Activated B cell treated with CpG ODN at 0.5 μM for 24 hours (primary cell): ENCODE measurements at places on chromosomes 16 and 17. TPM values are rescaled to one million over a fixed set of nuclear protein-coding genes. Genes with fewer than 3 reads are reported as not detected.

GRCh38 chr16:85948138-85948509, 49.2 kb downstream of the IRF8 start:
- H3K27me3 ChIP-seq: no peaks in the 10 kb centered on the region
- no peak for DNase-seq
- peaks cover 87% of the 10 kb centered on the region for H3K4me1 ChIP-seq
- H3K27ac ChIP-seq: peak overlapping the region; percentile 93

DNA sequence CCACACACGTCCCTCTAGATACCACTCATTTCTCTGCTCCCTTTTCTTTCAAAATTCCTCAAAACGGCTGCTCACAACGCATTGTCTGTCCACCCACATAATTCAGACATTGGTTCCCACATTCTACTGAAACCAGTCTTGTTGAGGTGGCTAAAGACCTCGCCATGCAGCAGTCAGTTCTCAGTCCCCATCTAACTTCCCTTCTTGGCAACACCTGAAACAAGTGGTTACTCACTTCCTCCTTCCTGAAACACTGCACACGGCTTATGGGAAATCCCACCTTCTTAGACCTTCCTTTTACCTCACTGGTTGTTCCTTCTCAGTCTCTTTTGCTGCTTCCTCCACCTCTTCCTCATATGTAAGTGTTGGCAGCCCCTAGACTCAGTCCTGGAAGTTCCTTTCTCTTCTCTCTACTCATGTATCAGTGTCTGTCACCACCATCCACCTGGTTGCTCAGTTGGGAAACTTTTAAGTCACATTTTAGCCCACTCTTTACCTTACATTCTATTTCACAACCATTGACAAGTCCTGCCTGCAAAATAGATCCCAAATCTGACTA, 277.1 kb downstream of the CEP112 start:
- peak overlapping the region; percentile 42 for H3K27ac ChIP-seq
- DNase-seq: no peak
- H3K27me3 ChIP-seq: no peaks in the 10 kb centered on the region
- peaks cover 2% of the 10 kb centered on the region for H3K36me3 ChIP-seq

DNA sequence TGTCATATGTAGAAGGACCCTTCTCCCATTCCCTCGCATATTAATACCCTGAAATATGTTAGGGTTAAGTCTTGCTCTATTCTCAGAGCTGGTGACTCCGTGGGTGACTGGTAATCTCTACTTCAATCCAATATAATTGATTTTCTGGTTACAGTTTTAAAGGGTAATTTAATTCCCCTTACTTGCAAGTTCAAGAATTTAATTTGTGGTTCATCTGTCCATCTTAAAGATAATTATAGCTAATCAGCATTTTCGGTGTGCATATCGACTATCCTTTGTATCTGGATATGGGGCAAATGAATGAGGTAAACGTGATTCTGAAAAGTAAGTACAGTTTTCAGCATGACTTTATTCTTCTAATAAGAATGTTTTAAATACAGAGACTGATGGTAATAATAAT, 250.0 kb downstream of the CNTNAP4 start:
- no peak overlapping the region for H3K4me3 ChIP-seq
- no peak overlapping the region for H3K27ac ChIP-seq

Gene OTOP3
- total RNA-seq: not detected in 2 replicates

DNA sequence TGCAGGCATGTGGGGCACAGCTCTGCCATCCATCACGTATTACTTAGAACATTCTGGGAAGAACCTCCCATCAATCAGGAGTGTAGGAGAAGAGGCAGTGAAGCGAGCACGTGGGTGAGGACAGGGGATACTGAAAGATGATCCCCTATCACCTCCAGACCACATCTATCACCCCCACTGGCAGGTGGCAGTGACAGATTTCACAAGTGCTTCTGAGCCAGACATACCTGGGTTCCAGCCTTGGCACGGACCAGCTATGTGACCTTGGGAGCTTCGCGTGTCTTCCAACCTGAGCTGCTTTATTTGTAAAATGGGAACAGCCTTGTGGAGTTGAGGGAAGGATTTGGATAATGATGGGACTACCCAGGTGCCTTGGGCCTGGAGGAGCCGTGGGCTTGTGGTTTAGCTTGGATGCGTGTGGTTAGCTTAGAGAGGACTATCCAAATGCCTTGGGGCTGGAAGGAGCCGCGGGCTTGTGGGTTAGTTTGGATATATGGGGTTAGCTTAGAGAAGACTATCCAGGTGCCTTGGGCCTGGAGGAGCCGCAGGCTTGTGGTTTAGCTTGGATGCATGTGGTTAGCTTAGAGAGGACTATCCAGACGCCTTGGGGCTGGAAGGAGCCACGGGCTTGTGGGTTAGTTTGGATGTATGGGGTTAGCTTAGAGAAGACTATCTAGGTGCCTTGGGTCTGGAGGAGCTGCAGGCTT, 206.4 kb downstream of the ENGASE start:
- H3K27me3 ChIP-seq: peaks cover 12% of the 10 kb centered on the region
- no peaks in the 10 kb centered on the region for H3K36me3 ChIP-seq
- DNase-seq: no peak
- H3K4me1 ChIP-seq: no peaks in the 10 kb centered on the region

DNA sequence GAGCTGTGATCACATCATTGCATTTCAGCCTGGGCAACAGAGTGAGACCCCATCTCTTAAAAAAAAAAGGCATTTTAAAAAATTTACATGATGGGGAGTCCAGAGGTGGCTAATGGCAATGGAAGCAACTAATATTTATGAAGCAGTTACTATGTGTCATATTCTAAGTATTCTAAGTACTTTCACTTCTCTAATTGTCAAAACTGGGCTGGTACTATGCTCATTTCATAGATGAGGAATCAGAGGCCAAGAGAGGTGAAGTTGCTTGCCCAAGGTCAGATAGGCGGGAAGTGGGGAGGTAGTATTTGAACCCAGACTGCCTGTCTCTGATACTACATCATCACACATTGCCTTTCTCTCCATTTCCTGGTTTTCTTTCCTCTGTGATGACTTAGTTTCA, 50.7 kb downstream of the SLC5A11 start:
- no peak overlapping the region for H3K4me3 ChIP-seq
- no peak overlapping the region for H3K27ac ChIP-seq
- H3K36me3 ChIP-seq: no peaks in the 10 kb centered on the region

Gene OR4D1
- not detected in 2 replicates for total RNA-seq

DNA sequence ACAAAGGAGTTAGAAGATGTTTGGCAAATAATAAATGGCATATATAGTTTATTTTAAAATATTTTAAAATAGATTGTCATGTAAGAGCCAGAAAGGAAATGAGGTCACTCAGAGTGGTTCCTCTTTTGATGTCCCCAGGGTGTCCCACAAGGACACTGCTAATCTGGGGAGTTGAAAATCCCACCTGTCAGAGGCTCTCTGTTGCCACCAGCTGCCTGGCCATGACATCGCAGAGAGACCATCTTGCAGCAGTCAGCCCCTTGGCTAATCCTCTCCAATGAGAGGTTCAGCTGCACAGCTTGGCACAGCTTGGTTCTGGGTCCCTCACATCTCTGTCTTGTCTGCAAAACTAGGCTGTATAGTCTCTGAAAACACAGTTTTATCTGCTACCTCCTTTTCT, 11.0 kb upstream of the RBFOX1 start:
- no peaks in the 10 kb centered on the region for H3K4me1 ChIP-seq
- H3K27ac ChIP-seq: no peak overlapping the region
- no peak overlapping the region for H3K4me3 ChIP-seq
- DNase-seq: no peak
- no peaks in the 10 kb centered on the region for H3K36me3 ChIP-seq
- no peaks in the 10 kb centered on the region for H3K27me3 ChIP-seq

DNA sequence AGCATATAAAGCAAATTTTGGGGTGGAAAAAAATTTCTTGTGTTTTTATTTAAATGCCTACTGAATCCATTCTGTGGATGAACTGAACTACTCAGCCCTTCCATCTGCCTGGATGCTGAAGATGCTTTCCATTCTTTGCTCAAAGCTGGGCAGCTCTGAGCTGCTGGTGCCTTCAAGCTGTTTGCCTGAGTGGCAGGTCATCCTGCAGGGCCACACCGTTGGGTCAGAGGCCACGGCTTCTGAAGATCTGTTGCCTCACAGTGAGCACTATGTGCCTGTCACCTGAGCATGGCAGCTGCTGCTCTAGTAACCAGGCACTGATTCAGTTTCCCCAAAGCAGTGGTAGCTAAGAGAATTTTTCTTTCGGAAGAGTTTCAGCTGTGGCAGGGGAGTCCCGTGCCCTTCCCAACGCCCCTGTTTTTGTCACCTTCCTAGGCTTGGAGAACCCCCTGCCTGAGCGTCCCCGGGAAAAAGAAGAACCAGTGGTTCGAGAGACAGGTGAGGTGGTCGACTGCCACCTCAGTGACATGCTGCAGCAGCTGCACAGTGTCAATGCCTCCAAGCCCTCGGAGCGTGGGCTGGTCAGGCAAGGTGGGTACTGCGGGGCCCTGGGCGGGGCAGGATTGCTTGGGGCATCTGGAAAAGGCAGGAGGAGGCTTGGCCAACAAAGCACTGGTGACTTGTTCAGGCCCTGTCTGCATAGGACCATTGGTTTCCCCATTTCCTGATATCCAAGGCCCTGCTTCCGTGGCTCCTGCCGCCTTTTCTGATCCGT, 8.5 kb downstream of the PLK1 start:
- no peak for DNase-seq
- H3K27me3 ChIP-seq: no peaks in the 10 kb centered on the region
- no peaks in the 10 kb centered on the region for H3K4me1 ChIP-seq
- no peak overlapping the region for H3K27ac ChIP-seq

DNA sequence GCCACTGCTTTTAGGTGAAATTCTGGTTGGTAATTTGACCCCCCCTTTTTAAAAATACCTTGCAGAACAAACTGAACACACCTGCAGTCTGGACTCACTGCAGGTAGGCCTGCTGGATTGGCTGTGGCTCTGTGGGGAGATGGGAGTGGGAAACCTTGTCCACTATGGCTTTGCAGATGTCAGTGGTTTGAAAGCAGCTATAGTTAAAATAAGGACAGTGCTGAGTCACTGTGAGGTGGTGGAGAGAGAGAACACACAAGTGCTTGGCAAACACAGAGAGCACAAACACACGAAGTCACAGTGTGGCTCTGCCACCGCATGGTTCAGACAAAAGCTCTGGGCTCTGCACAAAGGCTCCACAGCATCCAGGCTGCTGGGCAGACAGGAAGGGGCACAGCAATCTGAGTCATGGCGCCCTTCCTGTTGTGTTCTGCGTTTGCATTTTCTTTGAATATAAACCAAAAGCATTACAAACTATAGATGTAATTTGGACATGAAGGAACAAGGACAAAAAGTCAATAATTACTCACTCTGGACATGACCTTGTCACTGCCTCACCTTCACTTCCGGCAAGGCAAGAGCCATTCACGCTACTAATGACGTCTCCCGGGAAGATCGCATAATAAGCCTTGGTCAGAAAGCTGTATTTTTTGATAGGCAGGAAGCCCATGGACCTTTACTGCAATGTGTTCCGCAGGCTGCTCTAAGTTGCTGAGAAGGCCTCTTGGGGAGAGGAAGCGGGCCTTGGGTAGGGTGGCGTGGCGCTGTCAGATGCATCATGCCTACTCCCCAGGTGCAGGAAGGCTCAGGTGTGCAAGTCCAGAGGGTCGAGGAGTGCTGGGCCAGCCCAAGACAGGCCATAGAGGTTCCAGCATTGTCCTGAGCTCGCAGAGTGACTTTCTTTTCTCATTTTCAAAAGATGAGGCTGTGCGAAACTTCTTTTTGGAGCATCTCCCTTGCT, 60.1 kb upstream of the MED9 start:
- H3K27me3 ChIP-seq: peaks cover 12% of the 10 kb centered on the region
- H3K27ac ChIP-seq: no peak overlapping the region
- peaks cover 10% of the 10 kb centered on the region for H3K4me1 ChIP-seq

DNA sequence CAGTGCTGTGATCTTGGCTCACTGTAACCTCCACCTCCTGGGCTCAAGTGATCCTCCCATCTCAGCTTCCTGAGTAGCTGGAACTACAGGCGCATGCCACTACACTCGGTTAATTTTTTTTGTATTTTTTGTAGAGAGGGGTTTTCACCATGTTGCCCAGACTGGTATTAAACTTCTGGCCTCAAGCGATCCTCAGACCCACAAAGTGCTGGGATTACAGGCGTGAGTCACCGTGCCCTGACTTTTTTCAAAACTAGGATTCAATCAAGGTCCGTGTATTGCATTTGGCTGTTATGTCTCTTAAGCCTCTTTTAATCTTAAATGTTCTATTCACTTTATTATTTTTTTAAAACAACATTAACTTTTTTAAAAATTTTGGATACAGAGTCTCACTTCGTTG, 4.3 kb upstream of the CCL22 start:
- H3K4me3 ChIP-seq: no peak overlapping the region
- peaks cover 2% of the 10 kb centered on the region for H3K27me3 ChIP-seq
- DNase-seq: no peak
- H3K27ac ChIP-seq: no peak overlapping the region

DNA sequence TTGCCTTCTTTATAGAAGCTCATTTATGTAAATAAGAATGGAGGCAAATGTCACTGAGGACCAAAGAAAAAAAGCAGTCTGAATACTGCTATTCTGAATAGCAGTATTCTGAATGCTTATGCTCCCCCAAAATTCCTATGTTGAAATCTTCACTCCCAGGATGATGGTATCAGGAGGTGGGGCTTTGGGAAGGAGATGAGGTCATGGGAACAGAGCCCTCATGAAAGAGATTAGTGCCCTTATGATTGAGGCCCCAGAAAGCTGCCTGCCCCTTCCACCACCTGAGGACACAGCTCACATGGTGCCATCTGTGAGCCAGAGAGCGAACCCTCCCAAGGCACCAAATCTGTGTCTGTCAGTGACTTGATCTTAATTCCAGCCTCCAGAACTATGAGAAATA, 28.8 kb downstream of the HEATR6 start:
- H3K27me3 ChIP-seq: no peaks in the 10 kb centered on the region
- H3K36me3 ChIP-seq: peaks cover 88% of the 10 kb centered on the region
- H3K4me1 ChIP-seq: no peaks in the 10 kb centered on the region
- no peak for DNase-seq
- no peak overlapping the region for H3K27ac ChIP-seq

DNA sequence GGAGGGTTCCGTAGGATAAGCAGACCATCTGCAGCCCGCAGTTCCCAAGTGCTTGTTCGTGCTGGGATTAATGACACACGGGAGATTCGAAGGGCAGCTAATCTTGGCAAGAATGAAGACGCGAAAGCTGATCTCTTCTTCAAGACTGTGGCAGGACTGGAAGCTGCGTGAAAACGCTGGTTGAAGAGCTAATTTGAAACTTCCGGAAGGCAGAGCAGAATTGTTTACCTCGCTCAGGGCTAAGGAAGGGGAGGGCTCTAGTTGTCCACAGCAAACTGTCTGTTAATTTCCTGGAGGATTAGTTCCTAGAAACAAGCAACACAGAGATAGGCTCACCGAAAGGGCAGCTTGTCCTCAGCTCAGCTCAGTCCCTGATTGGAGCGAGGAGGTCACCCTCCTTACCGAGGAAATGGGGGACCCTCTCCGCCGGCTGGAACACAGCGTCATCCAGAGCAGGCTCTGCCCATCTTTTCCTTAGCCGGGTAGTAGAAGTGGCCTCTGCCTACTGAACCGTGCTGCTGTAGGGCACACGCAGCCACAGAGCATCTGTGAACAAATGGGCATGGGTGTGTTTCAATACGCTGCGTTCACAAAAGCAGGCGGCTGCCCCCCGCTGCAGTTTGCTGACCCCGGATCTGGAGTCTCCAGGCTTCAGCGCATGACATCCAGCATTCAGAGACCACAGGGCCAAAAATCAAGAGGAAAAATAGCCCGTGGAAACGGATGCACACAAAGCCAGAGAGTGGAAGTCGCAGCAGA, 16.7 kb upstream of the BAIAP2 start:
- peaks cover 14% of the 10 kb centered on the region for H3K4me1 ChIP-seq
- H3K4me3 ChIP-seq: peak overlapping the region; percentile 82
- no peak for DNase-seq
- H3K27ac ChIP-seq: peak overlapping the region; percentile 64
- H3K36me3 ChIP-seq: no peaks in the 10 kb centered on the region
